ENCODE measurements at places on chromosomes 4 and X. TPM values are rescaled to one million over a fixed set of nuclear protein-coding genes. Genes with fewer than 3 reads are reported as not detected.

SPANXN4 gene
- total RNA-seq, result not detected

SGMS2 gene
- 0.72 TPM for total RNA-seq

FRMPD3 gene
- 1.7 TPM for total RNA-seq

GDPD2 gene
- 7.0 TPM for total RNA-seq

NAP1L2 gene
- 15.9 TPM for total RNA-seq

RENBP gene
- 14.0 TPM for total RNA-seq

TXK gene
- 0.70 TPM for total RNA-seq

ADAM29 gene
- total RNA-seq, result not detected

CT45A10 gene
- total RNA-seq, result not detected

RS1 gene
- total RNA-seq, result not detected

- H3K27ac ChIP-seq, result no peak overlapping the region
- DNase-seq, result no peak
- no peaks in the 10 kb centered on the region for H3K36me3 ChIP-seq
- H3K4me1 ChIP-seq, result peaks cover 9% of the 10 kb centered on the region
- H3K4me3 ChIP-seq, result no peak overlapping the region
These were observed 431.3 kb downstream of the KCNIP4 start for GRCh38 chr4:21517126-21517859.

DNA sequence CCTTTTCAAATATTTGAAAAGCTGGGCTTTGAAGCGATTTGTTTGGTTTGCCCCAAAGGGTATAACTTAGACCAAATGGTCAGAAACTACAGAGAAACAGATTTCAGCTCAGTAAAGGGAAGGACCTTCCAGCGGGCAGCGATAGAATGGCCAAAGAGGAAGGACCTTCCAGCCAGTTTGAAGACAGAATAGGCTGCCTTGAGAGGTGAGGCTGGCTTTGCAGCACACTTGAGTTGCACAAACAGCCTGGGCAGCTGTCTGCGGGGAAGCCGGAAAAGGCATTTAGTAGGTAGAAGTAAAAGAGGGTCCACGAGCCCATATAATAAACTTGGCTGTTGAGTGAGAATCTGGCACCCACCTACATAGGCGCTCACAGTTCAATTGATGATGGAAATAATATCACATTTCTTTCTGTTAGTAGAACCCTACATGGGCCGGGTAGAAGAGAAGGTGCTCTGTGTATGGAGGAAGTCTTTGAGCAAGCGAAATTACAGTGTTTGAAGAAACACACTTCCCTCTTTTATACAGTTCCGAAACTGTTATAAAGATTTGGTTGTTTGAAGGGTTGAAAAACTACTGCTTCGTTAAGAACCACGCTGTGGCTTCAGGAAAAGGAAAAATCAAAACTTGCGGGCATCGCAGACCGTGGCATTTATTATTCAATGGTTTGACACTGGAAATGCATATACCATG is 75.0 kb upstream of the SORBS2 start:
- 0 out of 2 replicates have a peak, but pooled peaks cover 5% of the 10 kb centered on the region for H3K4me1 ChIP-seq
- peaks cover 18% of the 10 kb centered on the region for H3K36me3 ChIP-seq
- H3K4me3 ChIP-seq, result no peak overlapping the region
- no peak overlapping the region for H3K27ac ChIP-seq

DNA sequence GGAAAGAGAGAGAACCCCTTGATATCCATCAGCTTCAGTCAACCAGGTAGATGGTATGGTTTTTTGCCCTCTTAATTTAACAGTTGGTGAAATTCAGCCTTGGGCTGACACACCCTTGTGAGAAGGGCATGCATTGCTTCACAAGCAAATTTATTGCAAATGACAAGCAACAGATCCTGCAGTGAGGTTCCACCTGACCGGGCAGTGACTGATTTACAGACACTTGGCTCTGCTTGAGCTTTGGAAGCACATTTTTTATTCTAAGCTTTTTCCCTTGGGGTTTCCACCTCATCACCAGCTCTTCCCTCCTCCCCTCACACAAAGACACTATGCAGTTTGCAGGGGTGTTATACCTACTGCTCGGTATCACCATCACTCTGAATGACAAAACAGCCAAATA is 28.3 kb upstream of the SERTM2 start:
- peaks cover 14% of the 10 kb centered on the region for H3K4me1 ChIP-seq
- no peak overlapping the region for H3K27ac ChIP-seq
- H3K27me3 ChIP-seq, result peaks cover 21% of the 10 kb centered on the region
- peaks cover 9% of the 10 kb centered on the region for H3K36me3 ChIP-seq
- H3K4me3 ChIP-seq, result no peak overlapping the region
- DNase-seq, result no peak

DNA sequence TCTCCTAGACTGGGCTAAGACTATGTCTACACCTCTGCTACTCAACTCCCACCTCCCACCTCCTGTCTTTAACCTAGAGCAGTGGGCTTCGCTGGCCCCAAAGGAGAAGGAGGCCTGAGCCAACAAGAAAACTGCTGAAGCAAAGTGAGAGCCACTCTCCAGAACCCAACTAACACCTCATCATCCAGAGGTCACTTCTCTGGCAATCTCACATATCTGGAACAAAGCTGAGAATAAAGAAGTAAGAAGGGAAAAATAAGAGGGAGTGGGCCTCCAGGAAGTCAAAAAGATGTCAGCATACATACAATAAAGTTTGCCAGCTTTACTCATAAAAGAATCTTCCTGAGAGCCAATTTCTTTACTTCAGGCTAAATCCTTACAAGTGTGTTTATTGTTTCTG is 18.6 kb upstream of the FGF16 start:
- no peak overlapping the region for H3K4me3 ChIP-seq
- peaks cover 33% of the 10 kb centered on the region for H3K4me1 ChIP-seq
- no peak for DNase-seq
- no peaks in the 10 kb centered on the region for H3K36me3 ChIP-seq

- H3K27ac ChIP-seq, result no peak overlapping the region
- H3K27me3 ChIP-seq, result no peaks in the 10 kb centered on the region
- DNase-seq, result peak; percentile 19
These were observed 432.5 kb upstream of the FGF16 start for GRCh38 chrX:77014377-77015372.

DNA sequence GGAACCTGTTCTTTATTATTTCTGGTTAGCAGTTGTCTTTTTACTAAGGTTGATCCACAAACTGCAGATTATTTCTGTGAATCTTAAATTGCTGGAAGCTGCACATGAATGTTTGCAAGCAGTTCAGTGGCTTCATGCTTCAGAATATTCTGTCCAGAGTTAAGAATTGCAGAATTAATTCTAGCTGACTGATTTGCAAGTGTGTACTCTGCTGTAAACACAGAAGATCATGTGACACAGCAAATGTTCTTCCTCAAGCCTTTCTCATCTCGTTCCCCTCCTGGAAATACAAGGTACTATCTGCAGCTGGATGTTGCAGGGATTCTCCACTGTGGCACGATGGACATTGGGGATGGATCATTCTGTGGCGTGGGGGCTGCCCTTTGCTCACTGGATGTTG is 16.8 kb upstream of the CLTRN start:
- no peak overlapping the region for H3K27ac ChIP-seq

DNA sequence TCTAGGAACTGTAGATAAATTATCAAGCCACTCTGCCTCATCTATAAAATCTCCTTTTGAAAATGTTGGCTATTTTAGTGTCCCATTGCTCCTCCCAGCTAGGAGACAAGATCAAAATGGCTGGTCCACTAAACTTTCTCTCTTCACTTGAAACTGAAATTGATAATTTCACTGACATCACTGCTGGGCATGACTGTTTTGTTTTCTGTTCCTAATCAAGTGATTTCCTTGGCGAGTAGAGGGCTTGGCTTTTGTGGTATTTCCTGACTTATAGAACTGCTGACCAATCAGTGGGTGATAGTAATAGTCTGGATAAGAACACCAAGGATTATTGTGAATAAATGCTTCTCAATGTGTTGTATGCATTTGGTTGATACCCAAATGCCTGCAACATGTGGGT is 2152.9 kb downstream of the ARAP2 start:
- H3K4me1 ChIP-seq, result no peaks in the 10 kb centered on the region
- no peak for DNase-seq
- H3K27me3 ChIP-seq, result no peaks in the 10 kb centered on the region
- H3K36me3 ChIP-seq, result no peaks in the 10 kb centered on the region
- H3K27ac ChIP-seq, result no peak overlapping the region

- no peak for DNase-seq
- H3K27ac ChIP-seq, result no peak overlapping the region
- no peaks in the 10 kb centered on the region for H3K36me3 ChIP-seq
- H3K4me3 ChIP-seq, result no peak overlapping the region
These were observed 70.3 kb downstream of the STIM2 start for GRCh38 chr4:26930964-26931363.

DNA sequence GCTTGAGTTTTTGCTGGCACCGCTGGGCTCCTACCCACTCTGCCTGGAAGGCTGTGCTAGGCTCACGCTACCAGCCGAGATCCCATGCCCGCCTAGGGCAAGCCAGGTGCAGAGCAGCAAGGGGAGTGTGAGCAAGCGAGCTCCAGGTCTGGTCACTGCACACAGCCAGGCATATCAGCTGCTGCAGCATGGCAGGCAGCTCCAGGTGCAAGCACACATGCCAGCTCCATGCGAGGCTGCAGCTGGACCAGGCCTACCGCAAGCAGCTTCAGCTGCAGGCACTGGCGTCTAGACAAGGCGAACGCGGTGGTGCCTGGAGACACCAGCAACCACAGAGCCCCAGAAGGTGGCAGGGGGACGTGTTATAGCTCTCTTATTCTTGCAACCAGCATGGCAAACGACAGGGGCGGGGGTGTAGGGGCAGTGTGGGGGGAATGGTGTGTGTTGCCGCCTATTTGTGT is 614.7 kb upstream of the EPHA5 start:
- H3K27me3 ChIP-seq, result no peaks in the 10 kb centered on the region
- no peaks in the 10 kb centered on the region for H3K4me1 ChIP-seq
- H3K4me3 ChIP-seq, result no peak overlapping the region
- no peak overlapping the region for H3K27ac ChIP-seq
- no peak for DNase-seq
- H3K36me3 ChIP-seq, result no peaks in the 10 kb centered on the region

- DNase-seq, result no peak
- no peak overlapping the region for H3K27ac ChIP-seq
- no peaks in the 10 kb centered on the region for H3K4me1 ChIP-seq
- H3K27me3 ChIP-seq, result no peaks in the 10 kb centered on the region
These were observed 456.4 kb downstream of the DACH2 start for GRCh38 chrX:86604607-86605006.

GRCh38 chr4:23717528-23718248 is 172.2 kb downstream of the PPARGC1A start:
- no peak for DNase-seq
- H3K4me3 ChIP-seq, result no peak overlapping the region
- peaks cover 10% of the 10 kb centered on the region for H3K4me1 ChIP-seq
- no peak overlapping the region for H3K27ac ChIP-seq

- H3K27me3 ChIP-seq, result peaks cover 16% of the 10 kb centered on the region
- no peak overlapping the region for H3K27ac ChIP-seq
- no peak for DNase-seq
- peaks cover 7% of the 10 kb centered on the region for H3K36me3 ChIP-seq
- no peak overlapping the region for H3K4me3 ChIP-seq
- no peaks in the 10 kb centered on the region for H3K4me1 ChIP-seq
These were observed 48.1 kb upstream of the HMX1 start for GRCh38 chr4:8919651-8920288.

GRCh38 chr4:102787944-102788343 is 27.2 kb upstream of the MANBA start:
- H3K4me3 ChIP-seq, result no peak overlapping the region
- H3K27me3 ChIP-seq, result no peaks in the 10 kb centered on the region
- H3K27ac ChIP-seq, result no peak overlapping the region
- no peaks in the 10 kb centered on the region for H3K36me3 ChIP-seq

DNA sequence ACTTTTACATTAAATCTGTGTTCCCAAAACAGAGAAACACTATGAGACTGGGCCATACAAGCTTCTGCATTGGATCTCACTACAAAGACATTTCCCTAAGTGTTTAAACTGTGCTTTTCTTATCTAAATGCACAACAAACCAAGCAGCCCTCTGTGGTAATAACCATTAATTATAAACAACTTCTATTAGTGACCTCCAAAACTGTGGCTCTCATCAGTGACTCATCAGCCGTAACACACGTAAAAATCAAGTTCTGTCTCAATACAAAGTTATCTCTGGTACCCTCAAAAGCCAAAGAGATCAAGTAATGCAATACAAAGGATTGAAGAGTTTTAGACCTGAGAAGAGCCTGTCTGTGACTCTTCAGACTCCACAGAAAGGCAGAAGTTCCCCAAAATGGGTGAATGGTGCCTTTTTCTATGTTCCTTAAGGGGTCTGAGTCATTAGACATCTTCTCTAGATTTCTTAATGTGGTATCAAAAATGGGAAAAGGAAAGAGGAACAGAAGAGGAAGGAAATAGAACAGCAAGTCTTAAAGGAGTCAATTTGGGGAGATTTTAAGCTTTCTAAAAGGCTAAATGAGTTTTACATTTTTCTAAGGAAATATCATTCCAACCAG is 189.8 kb upstream of the PPP1R2C start:
- no peak overlapping the region for H3K27ac ChIP-seq
- no peak for DNase-seq
- H3K4me3 ChIP-seq, result no peak overlapping the region
- H3K36me3 ChIP-seq, result peaks cover 29% of the 10 kb centered on the region

DNA sequence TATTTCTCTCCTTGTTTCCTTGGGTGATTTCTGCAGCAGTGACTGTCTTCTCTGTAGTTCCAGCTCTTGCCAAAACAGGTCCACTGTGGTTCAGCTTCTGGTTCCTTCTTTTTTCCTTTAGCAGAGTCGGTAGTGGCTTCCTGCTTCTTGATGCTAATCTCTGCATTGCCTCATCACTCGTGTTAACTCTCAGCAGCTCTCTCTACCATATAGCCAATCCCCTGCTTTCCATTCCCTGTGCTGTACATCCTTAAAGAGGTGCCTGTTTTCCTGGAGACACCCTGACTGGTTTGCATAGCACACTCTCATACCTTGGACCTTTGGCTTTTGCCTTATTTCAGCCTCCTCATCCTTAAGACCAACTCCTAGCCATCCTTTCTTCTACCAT is 191.2 kb upstream of the LNX1 start:
- no peaks in the 10 kb centered on the region for H3K4me1 ChIP-seq
- H3K27ac ChIP-seq, result no peak overlapping the region
- H3K4me3 ChIP-seq, result no peak overlapping the region
- no peaks in the 10 kb centered on the region for H3K36me3 ChIP-seq
- DNase-seq, result no peak

GRCh38 chr4:174204164-174204831 is 79.2 kb downstream of the FBXO8 start:
- H3K27ac ChIP-seq, result no peak overlapping the region
- DNase-seq, result no peak
- H3K4me1 ChIP-seq, result peaks cover 5% of the 10 kb centered on the region

DNA sequence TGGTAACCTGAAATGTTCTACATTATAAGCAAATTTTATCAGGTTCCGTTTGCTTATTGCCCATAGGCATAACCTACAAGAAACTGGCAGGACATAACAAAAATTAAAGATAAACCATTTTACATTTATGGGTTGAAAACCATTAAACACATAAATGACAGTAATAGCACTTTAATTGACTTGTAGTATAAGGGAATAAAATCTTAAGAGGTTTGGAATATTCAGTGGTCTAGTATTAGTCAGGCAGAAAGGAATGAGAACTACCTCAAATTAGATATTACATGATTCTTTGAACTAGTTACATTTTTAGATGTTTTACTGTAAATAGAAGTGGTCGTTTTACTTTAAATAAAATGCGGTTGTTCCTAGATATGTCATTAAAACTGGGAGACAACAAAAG is 111.9 kb downstream of the ADAMTS3 start:
- H3K27ac ChIP-seq, result no peak overlapping the region
- no peak for DNase-seq
- H3K4me3 ChIP-seq, result no peak overlapping the region
- no peaks in the 10 kb centered on the region for H3K4me1 ChIP-seq
- H3K36me3 ChIP-seq, result no peaks in the 10 kb centered on the region
